NCI-H2171 (cell line): ENCODE measurements at places on chromosomes 1 and 21.

DNA sequence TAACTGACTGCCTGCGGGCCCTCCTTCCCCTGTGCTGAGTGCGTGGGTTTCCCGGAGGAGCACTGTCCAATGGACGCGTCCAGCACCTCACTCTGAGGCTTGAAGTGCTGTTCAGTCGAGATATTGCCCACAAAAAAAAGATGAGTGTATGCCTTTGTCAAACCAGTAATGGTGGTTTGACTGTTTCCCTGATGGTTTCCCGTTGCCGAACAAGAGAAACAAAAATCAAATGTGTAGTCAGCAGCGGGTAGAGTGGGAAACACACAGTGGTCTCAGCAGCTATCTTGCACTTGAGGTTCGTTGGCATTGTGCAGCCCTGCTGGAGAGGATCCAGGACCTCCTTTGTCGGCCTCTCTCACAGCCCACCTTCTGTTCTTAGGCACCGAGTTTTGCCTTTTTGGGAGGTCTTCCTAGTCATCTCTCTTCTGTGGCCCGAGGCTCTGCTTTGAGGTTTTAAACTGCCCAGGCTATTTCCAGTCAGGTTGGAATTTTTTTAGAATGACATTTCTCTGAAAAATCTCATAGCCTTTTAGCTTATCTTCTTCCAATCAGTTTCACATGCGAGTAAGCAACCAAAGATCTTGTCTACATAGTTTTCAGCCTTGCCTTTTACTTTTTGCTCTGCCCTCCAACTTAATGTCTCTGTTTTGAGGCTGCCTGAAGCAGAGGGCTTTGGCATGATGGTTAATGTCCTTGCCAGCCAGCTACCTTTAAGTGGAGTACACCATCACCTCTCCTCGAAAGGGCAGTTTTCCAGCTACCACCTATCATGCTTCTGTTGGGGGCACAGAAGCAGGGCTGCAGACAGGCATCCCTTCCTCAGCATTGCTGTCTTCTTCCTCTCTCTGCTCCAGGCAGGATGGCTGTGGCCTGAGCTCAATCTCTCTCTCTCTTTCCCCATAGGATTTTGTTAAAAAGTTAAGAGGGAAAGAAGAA, 132.3 kb downstream of the URB2 start:
- no peak for DNase-seq

DNA sequence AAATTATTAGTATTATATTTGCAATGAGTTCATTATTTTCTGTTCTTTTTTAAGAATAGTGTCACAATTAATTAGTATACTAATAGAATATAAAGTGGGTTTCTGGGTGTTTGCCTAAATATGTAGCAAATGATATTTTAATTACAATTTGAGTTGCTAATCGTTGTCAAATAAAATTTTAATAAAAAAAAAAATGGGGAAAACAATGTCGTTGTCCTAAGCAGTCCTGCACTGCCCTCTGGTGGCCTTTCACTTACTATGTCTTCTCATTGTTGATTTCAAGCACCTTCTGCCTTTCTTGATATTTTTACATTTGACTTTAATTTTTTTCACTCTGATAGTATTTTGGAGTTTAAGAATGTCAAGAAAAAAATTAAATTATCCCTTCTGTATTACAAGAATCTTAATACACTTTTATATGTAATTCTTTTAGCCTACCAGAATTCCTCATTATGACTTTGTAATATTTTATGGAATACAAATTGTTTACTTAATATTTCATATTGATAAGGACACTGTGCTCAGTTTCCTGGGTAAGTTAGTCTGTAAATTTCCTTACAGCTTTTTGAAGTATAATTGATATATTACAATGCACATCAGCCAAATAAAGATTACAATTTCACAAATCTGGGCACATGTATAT, 104.5 kb upstream of the FMN2 start:
- DNase-seq: peak; percentile 35

- no peak for DNase-seq
These were observed 442 bp upstream of the AHCYL1 start for GRCh38 chr1:109984190-109984455.

DNA sequence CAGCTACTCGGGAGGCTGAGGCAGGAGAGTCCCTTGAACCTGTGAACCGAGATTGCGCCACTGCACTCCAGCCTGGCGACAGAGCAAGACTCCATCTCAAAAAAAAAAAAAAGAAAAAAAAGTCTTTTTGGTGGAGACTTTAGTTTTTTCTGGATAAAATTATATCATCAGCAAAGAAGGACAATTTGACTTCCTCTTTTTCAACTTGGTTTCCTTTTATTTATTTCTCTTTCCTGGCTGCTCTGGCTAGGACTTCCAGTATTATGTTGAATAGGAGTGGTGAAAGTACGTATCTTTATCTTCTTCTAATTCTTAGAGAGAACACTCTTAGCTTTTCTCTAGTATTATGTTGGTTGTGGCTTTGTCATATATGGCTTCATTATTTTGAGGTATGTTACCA, 130.8 kb downstream of the PCBP3 start:
- DNase-seq: no peak

- DNase-seq: no peak
These were observed 22.6 kb downstream of the GON4L start for GRCh38 chr1:155834296-155834926.

DNA sequence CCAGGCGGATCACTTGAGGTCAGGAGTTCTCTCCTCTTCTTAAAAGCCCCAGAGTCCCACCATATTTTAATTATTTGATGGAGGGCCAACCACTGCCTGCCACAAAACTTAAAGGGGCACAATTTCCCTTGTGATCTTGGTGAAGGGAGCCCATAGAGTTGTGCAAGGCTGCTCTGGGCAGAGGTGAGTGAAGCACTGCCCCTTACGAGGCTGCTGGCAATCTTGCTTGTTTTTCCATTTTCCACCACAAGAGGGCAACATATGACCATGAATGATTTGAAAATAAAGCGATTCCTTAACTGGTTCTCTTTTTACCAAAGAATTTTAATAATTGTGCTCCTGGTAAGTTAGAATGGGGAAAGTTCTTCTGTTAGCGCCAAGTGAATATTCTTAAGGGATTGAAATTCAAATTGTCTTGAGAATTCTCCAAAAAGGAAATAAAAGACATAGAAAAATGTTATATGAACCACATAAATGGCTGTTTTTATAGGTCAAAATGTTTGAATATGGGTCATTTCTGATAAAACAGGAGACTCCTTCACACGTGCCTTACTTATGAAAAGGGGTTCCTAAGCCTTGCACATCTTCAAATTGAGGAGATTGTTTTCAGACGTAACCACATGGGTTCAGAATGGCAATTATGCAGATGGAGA, 22.7 kb downstream of the PGM1 start:
- DNase-seq: peak; percentile 28

- no peak for DNase-seq
These were observed 708.4 kb upstream of the ADAMTS5 start for GRCh38 chr21:27675306-27675705.
